ENCODE measurements at places on chromosomes 4 and X. TPM values are rescaled to one million over a fixed set of nuclear protein-coding genes. Genes with fewer than 3 reads are reported as not detected.

- no peak overlapping the region for H3K4me3 ChIP-seq
- H3K36me3 ChIP-seq = no peaks in the 10 kb centered on the region
- no peaks in the 10 kb centered on the region for H3K4me1 ChIP-seq
These were observed 21.9 kb downstream of the ACSL1 start for GRCh38 chr4:184803874-184804273.

DNA sequence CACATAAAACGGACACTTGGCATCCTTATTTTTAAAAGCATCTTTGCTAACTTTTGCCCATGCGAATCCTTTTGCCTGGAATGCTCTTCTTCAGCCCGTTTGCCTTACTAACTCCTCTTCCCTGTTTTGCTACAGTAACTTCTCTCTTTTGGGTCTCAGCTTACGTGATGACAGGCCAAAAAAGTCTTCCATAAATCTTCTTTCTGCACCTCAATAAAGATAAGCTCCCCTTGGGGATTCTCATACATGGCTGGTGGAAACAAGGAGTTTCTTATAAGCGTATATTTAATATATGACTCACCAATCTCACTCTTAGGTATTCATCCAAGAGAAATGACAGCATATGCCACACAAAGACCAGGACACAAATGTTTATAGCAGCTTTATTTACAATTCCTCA is 192.7 kb downstream of the RCHY1 start:
- no peak overlapping the region for H3K27ac ChIP-seq
- no peaks in the 10 kb centered on the region for H3K4me1 ChIP-seq
- no peak for DNase-seq
- H3K27me3 ChIP-seq = no peaks in the 10 kb centered on the region
- no peaks in the 10 kb centered on the region for H3K36me3 ChIP-seq
- H3K4me3 ChIP-seq = no peak overlapping the region

RXFP1 gene
- not detected for total RNA-seq

ABCG2 gene
- 0.61 TPM for total RNA-seq

MTTP gene
- not detected for total RNA-seq

GRCh38 chr4:20570981-20571715 is 129.1 kb upstream of the PACRGL start:
- H3K27me3 ChIP-seq = no peaks in the 10 kb centered on the region
- H3K36me3 ChIP-seq = no peaks in the 10 kb centered on the region
- H3K4me1 ChIP-seq = no peaks in the 10 kb centered on the region

- DNase-seq = no peak
- no peaks in the 10 kb centered on the region for H3K36me3 ChIP-seq
- no peak overlapping the region for H3K27ac ChIP-seq
These were observed 70.8 kb downstream of the NPNT start for GRCh38 chr4:105966051-105966450.

GRCh38 chr4:59597536-59598329 is 1602.4 kb upstream of the ADGRL3 start:
- no peaks in the 10 kb centered on the region for H3K36me3 ChIP-seq
- no peak overlapping the region for H3K4me3 ChIP-seq
- no peaks in the 10 kb centered on the region for H3K4me1 ChIP-seq
- no peaks in the 10 kb centered on the region for H3K27me3 ChIP-seq

- no peaks in the 10 kb centered on the region for H3K4me1 ChIP-seq
- H3K4me3 ChIP-seq = no peak overlapping the region
- no peak for DNase-seq
- H3K27ac ChIP-seq = no peak overlapping the region
- no peaks in the 10 kb centered on the region for H3K27me3 ChIP-seq
- no peaks in the 10 kb centered on the region for H3K36me3 ChIP-seq
These were observed 10.0 kb downstream of the SLC38A5 start for GRCh38 chrX:48460031-48460430.

GRCh38 chr4:56619816-56620215 is 61.3 kb downstream of the HOPX start:
- H3K27ac ChIP-seq = no peak overlapping the region
- no peaks in the 10 kb centered on the region for H3K27me3 ChIP-seq
- DNase-seq = no peak
- H3K36me3 ChIP-seq = no peaks in the 10 kb centered on the region
- H3K4me3 ChIP-seq = no peak overlapping the region
- H3K4me1 ChIP-seq = no peaks in the 10 kb centered on the region

LDB2 gene
- total RNA-seq = not detected

CT45A5 gene
- not detected for total RNA-seq

- DNase-seq = no peak
- no peaks in the 10 kb centered on the region for H3K36me3 ChIP-seq
- no peak overlapping the region for H3K27ac ChIP-seq
- no peaks in the 10 kb centered on the region for H3K4me1 ChIP-seq
- H3K4me3 ChIP-seq = no peak overlapping the region
These were observed 163.5 kb upstream of the TLL1 start for GRCh38 chr4:165709516-165709915.

SHISA3 gene
- total RNA-seq = not detected

- no peaks in the 10 kb centered on the region for H3K4me1 ChIP-seq
- H3K27ac ChIP-seq = no peak overlapping the region
- DNase-seq = no peak
- no peak overlapping the region for H3K4me3 ChIP-seq
These were observed 2192.6 kb upstream of the AGA start for GRCh38 chr4:179634862-179635261.

MAMLD1 gene
- 1.4 TPM for total RNA-seq

ZAR1 gene
- total RNA-seq = not detected

- peaks cover 12% of the 10 kb centered on the region for H3K4me1 ChIP-seq
- no peak for DNase-seq
- no peaks in the 10 kb centered on the region for H3K36me3 ChIP-seq
- no peak overlapping the region for H3K27ac ChIP-seq
- no peaks in the 10 kb centered on the region for H3K27me3 ChIP-seq
- no peak overlapping the region for H3K4me3 ChIP-seq
These were observed 2.8 kb downstream of the DCUN1D4 start for GRCh38 chr4:51845711-51846110.

GRCh38 chr4:151670843-151671242 is 90.0 kb downstream of the GATB start:
- no peak for DNase-seq
- no peak overlapping the region for H3K4me3 ChIP-seq
- H3K4me1 ChIP-seq = no peaks in the 10 kb centered on the region

- no peaks in the 10 kb centered on the region for H3K36me3 ChIP-seq
- no peaks in the 10 kb centered on the region for H3K27me3 ChIP-seq
- H3K27ac ChIP-seq = no peak overlapping the region
- DNase-seq = no peak
- no peaks in the 10 kb centered on the region for H3K4me1 ChIP-seq
These were observed 39.1 kb upstream of the ANXA3 start for GRCh38 chr4:78512357-78512920.

DNA sequence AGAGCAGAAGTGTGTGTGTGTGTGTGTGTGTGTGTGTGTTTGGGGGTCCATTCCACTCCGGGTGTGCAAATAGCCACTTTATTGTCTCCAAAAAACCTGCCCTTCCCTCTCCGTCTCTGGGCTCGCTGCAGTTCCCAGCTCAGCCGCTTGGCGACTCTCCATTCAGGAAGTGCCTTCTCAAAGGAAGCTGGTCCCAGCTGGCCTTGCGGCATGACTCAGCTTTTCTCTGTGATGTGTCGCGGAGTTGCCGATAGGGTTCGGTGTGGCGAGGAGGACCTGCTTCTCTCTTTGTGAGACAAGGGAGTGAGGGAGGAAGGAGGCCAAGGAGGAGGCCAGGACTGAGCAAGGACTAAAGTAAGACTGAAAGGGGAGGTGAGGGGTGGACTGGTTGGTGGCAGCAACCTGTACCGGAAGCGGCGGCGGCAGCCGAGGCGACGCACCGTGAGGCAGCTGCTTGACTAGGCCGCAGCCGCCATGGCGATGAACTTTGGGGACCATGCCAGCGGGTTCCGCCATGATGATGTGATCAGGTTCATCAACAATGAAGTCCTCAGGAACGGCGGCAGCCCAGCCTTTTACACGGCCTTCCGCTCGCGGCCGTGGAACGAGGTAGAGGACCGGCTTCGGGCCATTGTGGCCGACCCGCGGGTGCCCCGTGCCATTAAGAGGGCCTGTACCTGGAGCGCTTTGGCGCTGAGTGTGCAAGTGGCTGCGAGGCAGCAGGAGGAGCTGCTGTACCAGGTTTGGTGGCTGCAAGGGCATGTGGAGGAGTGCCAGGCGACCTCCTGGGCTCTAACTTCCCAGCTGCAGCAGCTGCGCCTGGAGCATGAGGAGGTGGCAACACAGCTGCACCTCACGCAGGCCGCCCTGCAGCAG is at the start of gene TEX13C:
Gene TEX13C (plus strand): TSS at position 226 of the 876 bp plus-strand sequence. CDS start 249 bp downstream, at position 475.
- no peak within 1 kb of the TSS for H3K27ac ChIP-seq
- no peak for DNase-seq
- H3K4me1 ChIP-seq = no peaks in the 10 kb centered on the region
- no peak within 1 kb of the TSS for H3K4me3 ChIP-seq

DNA sequence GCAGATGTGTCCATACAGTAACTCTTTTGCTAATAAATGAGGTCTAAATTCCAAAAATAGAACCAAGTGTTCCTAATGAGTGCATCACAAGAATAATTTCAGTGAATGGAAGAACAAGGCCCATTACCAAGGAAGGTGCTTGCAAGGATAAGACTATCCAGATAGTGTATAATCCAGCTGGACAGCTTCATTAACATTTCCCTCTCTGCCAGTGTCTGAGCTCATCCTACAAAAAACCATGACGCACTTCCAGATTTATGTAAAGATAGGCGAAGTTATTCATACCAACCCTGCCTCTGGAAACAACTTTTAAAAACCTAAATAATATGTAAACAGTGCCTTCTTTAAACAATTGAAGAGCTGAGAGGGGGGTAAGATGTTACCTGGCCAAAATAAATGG is 177.9 kb upstream of the STK26 start:
- no peak for DNase-seq
- H3K4me1 ChIP-seq = no peaks in the 10 kb centered on the region
- no peaks in the 10 kb centered on the region for H3K36me3 ChIP-seq
- no peaks in the 10 kb centered on the region for H3K27me3 ChIP-seq
- no peak overlapping the region for H3K4me3 ChIP-seq

DNA sequence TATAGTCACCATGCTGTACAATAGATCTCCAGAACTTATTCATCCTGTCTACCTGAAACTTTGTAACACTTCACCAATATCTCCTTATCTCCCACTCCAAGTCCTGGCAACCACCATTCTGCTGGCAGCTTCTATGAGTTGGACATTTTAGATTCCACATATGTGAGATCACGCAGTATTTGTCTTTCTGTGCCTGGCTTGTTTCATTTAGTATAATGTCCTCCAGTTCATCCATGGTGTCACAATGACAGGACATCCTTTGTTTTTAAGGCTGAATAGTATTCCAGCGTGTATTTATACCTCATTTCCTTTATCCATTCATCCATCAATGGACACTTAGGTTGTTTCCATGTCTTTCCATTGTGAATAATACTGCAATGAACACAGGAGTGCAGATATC is 198.7 kb downstream of the QDPR start:
- DNase-seq = no peak
- no peaks in the 10 kb centered on the region for H3K36me3 ChIP-seq
- no peaks in the 10 kb centered on the region for H3K27me3 ChIP-seq

DNA sequence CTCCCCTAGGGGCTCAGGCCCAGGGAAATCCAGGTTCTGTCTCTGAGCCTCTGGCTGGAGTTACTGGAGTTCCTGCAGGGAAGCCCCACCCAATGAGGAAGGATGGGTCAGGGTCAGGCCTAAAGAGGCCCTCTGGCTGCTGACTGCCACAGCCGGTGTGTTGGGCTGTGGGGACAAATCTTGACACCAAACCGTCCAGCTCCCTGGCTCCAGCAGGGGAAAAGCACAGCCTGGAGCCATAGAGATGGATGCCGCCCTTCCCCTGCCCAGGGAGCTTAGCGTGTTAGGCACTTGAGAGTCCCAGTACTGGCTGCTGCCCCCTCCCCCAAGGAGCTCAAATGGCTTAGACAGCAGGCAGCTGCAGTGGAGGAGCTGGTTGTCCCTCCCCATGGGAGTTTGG is 321.3 kb upstream of the LCORL start:
- H3K36me3 ChIP-seq = no peaks in the 10 kb centered on the region
- no peak overlapping the region for H3K27ac ChIP-seq
- no peak for DNase-seq
- H3K4me3 ChIP-seq = no peak overlapping the region
- H3K4me1 ChIP-seq = no peaks in the 10 kb centered on the region

Data from CD4-positive, alpha-beta memory T cell (primary cell).